NCI-H82 (cell line): ENCODE measurements at places on chromosomes 12 and 14.

DNA sequence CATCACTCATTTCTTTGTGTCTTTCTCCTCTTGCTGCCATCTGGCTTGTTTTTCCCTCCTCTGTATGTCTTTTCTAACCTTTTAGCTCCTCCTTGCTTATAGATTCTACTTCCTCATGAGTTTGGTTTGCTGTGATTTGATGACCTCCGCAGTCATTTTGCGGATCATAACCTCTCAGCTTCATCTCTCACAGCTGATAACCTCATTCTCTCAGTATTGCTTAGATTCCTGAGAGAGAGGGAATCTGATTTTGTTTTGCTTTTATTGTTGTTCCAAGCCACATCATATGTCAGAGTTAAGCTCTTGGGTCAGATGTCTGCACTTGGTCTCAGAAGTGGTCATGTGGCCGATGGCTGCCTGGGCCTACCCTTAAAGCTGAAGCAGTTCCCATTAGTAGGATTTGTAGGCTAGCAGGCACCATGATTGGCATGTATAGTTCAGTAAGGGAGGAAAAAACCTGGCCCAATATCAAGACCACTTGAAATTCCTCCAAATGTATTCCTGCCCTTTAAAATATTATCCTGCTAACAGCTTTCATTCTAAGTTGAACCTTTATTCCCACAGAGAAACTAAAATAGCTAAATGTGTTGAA is 13.5 kb downstream of the ZNF664 start:
- peak; percentile 76 for DNase-seq

DNA sequence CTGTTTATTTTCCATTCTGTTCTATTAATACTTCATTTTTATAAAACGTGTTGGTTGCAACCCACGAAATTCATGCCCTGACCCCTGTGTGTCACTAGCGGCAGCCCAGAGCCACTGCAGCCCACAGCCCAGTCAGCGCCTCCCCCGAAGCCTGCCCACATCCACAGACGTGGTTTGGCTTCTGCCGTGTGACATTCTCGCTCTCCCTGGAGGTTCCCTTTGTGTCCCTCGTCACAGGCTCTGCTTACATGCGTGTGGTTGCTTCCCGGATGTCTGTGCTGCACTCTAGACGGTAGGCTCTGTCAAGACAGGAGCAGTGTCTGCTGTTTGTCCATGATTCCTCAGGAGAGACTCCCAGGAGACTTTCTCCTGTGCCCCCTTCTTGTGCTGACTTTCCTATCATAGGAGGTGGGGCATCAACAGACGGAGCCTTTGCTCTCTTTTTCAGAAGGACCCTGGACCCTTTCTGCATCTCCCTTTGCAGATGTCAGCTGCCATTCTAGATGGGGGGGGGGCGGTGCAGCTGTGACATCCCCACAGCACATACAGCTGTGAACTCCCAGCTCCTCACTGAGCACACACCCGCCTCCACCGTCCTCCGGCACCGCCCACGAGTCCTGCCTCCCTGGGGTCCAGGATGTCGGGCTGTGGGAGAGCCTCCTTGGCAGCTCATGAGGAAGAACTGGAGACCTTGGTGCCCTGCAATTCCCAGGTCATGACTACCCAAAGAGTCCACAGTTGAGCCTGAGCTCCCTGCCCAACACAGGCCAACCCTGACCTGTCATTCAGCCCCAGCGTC is 36.8 kb upstream of the PIWIL1 start:
- DNase-seq: no peak

GRCh38 chr14:69117020-69117767 is 35.7 kb downstream of the DCAF5 start:
- no peak for DNase-seq

DNA sequence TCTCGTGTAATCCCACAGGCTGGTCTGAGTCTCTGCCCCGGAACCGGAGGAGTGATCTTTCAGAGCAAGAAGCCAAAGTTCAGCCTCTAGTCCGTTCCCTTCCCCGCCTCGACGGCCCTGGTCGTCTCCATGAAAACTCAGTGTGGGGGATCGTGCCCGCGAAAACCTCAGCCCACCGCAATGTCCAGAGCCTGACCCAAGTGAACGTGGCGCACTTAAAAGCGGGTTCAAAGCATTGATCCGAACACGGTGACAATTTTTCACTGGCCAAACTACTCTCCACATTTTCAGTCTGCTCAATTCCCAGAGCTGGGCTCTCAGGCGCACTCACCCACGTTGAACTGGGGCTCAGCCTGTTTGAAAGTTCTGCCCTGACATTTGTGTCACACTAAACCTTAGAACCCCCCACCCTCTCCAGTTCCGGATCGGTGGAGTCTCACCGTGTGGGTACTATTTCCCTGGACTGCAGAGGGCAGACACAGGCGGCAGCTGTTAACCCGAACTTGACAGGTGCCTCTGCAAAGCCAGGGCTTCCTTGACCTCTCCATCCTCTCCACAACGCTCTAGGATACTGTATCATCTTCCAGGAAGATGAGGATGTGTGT is 886 bp upstream of the PRICKLE1 start:
- peak; percentile 35 for DNase-seq

GRCh38 chr14:99930420-99931274 is 134.6 kb upstream of the EVL start:
- DNase-seq: peak; percentile 45

DNA sequence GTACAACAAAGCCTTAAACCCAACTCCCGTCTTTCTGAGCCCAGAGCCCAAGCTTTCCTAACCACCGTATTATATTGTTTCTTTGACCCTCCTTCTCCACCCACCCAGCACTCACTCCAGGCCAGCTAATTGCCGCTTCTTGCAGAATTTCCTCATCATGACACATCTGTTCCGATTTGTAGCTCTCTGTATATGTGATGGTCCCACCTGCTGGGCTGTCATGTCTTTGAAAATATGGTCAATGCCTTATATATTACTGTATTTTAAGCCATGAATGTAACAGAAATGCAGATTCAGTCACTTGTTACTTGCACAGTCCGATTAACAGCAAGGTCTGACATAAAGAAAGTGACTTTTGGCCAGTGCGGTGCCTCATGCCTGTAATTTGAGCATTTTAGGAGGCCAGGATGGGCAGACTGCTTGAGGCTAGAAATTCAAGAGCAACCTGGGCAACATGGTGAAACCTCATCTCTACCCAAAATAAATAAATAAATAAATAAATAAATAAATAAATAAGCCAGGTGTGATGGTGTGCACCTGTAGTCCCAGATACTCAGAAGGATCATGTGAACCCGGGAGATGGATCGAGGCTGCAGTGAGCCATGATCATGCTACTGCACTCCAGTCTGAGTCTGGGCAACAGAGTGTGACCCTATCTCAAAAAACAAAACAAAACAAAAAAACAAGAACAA is 359.8 kb downstream of the ATP23 start:
- no peak for DNase-seq

- no peak for DNase-seq
Measured at GRCh38 chr14:55512421-55512820, 67.6 kb upstream of the KTN1 start.

- DNase-seq: no peak
Measured at GRCh38 chr14:85482552-85482951, 47.4 kb upstream of the FLRT2 start.

DNA sequence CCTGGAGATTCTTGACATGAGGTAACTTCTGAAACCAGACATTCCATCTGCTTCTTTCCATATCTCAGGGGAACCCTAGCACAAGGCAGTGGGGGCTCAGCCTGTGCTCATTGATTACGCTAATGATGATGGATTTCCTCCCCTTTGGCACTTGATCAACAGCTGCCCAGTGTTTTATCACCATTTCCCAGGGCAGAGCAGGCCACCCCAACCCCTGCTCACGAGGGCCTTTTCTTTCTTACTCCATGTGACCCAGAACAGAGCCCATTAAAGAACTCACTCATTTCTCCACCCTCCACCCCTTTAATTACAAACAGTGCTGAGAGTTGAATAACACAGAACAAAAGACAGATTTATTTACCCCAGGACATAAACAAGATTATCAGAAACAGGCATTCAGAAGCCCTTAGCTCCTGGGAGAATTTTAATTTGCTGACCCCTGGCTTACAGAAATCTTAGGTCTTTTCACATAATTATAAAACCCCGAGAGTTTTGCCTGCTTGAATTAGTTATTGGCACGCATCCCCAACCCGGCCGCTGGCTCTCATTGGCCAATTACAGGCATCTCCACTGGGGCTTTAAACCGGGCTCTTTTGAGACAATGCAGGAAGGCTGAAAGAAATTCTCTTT is 32.0 kb upstream of the CCDC60 start:
- peak; percentile 98 for DNase-seq

GRCh38 chr14:75453817-75454434 is 26.1 kb downstream of the JDP2 start:
- DNase-seq: no peak

GRCh38 chr12:74527491-74527890 is 10.1 kb upstream of the ATXN7L3B start:
- DNase-seq: no peak

DNA sequence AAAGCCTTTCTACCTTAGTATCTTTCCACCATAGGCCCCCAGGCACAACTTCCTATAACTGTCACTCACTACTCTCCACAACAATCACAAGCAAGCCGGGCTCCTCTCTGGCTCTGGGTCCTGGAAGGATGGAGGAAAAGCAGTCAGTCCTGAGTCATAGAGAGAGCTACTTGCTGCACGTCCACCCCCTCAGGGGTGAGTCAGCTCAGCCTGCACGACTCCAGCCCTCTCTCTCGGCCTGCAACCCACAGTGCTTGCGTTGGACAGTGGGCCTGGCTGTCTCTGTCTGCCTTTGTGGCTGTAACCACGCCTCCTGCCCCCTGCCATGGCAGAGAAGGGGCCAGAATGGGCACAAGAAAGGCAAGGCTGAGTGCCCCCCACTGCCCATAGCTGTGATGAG is 154.1 kb upstream of the FKBP4 start:
- DNase-seq: no peak

GRCh38 chr12:57813971-57814772 is 4.4 kb downstream of the AVIL start:
- DNase-seq: no peak

GRCh38 chr12:70783455-70783854 is 137.1 kb downstream of the PTPRR start:
- no peak for DNase-seq

GRCh38 chr14:93269341-93270068 is 62.4 kb downstream of the UBR7 start:
- DNase-seq: no peak

DNA sequence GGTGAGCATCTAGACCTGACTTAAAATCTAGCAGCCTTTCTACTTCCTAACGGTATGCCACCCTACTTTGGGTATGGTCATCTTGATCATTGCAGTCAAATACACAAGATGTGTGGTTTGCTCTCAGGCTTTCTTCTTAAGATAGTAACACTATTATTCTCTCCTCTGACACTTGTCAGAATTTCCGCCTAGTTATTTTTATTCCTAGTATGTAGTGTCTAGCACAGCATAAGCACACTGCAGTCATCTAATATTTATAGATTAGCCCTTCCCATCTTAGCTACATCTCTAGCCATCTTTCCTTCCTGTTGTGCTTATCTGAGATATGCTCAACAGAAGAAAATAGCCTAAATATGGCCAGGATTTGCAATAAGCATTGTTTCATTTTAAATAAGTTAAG is 180.1 kb downstream of the C12orf50 start:
- DNase-seq: no peak

GRCh38 chr12:5066251-5066650 is 22.6 kb downstream of the KCNA5 start:
- DNase-seq: no peak

GRCh38 chr12:42705863-42706262 is 116.3 kb upstream of the PRICKLE1 start:
- no peak for DNase-seq

GRCh38 chr14:63192085-63192484 is 12.2 kb upstream of the RHOJ start:
- DNase-seq: no peak

- no peak for DNase-seq
Measured at GRCh38 chr12:69901221-69901905, 76.3 kb downstream of the MYRFL start.

DNA sequence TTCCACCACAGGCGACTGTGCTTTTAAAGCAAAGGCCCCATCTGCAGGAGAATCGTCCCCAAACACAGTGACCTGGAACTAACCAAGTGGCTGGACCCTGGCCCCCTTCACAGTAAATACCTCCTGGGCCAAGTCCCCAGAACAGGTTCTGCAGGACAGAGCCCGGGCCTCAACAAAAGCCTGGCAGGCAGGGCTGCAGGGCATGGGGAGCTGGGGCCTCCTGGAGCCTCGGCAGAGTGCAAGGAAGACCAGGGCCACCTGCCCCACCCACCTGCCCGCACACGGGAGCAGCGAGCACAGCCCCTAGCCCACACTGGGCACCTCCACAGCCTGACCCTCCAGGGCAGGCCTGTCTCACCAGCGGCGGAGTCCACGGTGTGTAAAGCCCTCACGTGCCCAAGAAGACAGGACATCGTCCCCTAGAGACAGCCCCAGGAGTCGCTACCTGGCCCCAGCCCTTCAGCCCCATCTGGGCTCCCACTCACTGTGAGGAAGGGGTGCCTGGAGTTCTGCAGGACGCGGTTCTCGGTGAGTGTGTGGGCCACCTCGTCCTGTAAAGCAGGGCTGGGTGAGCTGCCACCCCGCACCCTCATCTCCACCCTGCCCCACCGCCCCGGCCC is 21.0 kb downstream of the AKT1 start:
- DNase-seq: no peak

DNA sequence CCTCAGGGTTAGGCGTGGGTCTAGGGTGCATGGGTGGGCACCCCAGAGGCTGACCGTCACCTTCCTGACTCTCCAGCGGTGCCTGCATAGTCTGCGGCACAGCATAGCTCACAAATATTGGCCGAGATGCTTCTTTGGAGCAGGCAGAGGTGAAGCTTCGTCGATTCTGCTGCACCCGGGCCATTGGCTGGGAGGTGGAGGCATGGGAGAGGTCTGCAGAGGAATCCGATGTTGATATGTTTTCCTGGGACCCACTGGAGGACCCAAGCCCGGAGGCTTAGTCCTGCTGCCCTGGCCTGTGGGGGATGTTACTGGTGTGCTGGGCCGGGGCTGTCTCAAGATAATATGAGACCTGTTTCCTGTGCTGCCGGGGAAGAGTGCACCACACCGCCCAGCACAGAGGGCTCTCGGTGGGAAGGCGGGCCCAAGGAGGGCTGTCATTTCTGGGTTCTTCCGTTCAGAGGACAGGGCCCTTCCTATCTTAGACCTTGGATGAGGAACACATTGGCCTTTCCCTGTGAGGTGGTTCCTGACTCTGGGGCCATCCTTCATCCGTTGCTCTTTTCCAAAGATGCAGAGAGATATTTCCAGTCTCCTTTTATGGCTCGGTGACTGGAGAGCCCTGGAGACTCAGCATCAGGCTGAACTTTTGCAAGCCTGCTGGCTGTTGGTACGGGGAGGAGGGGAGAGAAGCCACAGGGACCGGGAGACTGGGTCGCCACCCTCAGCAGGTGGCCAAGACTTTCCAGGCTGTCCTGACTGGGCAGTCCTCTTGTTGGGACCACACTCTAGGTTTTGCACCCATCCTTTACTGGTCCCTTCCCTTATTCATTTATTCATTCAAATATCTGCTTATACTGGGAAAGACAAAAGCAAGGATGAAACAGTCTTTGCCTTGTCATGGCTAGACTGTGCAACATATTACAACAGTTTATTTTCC is 143.5 kb downstream of the TSPAN9 start:
- no peak for DNase-seq

GRCh38 chr14:53042480-53042879 is 91.6 kb upstream of the FERMT2 start:
- DNase-seq: no peak

GRCh38 chr14:91536327-91536726 is 26.2 kb upstream of the PPP4R3A start:
- DNase-seq: no peak
